ENCODE measurements at places on chromosomes 2 and 18.

- DNase-seq = no peak
Measured at GRCh38 chr2:45301307-45302277, 292.3 kb upstream of the SIX2 start.

DNA sequence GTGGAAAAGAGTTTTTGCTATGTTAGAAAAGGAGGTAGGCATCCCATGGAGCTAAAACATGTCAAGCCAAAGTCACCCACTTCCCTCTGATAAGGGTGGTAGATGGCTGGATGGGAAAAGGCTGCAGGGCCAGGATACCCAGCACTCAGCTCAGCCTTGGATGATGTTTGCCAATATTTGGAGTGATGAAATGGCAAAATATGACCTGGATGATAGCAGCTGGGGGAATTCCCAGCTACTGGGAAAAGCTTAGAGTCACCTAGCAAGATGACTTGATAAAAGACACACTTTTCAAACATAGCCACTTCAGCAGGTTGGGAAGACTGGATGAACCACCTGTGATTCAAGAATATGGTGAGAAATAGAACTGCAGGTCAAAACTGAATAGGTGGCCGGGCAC, 10.1 kb downstream of the RFX8 start:
- DNase-seq = no peak

DNA sequence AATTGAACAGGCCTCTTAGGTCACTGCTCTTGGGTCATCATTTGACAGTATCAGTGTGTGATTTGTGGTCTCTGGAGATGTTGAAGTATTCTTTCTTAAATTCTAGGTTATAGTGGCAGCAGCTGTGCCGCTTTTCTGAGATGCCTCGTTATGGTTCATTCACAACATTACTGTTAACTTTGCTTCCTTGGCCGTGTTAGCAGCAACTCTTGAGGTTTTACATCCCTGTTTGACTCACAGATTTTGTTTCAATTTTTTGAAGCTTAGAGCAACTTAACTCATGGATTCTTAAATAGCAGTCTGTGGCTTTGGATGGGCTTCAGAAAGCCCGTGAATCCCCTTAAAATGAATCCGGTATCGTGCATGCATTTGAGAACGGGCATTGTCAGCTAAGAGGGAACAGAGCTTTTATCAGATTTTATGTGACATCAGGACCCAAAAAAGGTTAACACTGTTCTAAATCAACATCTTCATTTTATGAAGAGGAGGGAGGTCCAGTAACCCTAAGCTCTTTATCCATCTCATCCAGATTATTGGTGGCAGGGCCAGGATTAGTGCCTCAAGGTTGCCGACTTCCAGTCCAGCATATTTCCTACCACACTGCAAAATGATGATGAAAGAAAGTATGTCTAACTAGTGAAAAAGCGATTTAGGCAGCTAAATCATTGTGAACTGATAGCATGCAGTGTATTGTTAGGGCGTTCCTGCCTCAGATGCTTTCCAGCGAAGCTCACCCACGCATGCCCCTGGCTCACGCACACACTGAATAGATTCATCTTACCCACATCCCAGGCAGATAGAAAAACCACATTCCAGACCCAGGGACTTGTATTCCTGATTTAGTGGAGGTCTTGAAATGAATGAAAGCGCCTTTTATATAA, 5.1 kb downstream of the TRIB2 start:
- DNase-seq = no peak

DNA sequence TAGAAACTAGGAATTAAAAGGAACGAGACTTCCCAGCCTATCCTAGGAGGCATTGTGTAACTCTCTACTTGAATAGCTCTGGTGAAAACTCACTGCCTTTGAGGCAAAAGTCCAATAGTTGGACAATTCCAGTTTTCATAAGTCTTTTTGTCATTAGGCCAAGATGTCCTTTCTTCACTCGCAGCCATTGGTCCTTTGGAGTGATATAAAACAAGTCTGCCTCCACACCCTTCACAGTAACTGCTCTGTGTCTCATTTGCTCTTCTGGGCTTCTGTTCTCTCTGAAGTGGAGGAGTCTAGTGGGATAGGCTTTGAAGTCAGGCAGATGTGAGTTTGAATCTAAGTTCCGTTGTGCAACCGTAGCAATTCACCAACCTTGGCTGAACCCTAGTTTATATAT, 28.2 kb downstream of the ANTXR1 start:
- no peak for DNase-seq
